ENCODE measurements at places on chromosomes 12 and 14.

DNA sequence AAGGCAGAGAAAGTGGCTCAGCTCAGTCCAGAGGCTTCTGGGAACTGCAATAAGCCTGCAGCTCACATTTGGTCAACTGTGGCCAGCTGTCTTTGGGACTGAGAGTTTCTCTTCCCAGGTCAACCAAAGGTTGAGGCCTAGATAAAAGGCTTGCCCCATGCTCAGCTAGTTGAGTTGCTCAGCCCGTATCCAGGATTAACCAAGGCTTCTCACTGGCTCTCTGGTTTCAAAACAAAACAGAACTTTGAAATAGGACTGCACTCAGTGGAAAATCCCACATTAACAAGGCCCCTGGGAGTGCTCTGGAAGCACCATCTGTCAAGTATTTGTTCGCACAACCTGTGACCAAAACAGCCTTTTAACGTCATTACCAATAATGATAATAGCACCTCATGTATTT lies 40.3 kb upstream of the NUAK1 start:
- DNase-seq: no peak

DNA sequence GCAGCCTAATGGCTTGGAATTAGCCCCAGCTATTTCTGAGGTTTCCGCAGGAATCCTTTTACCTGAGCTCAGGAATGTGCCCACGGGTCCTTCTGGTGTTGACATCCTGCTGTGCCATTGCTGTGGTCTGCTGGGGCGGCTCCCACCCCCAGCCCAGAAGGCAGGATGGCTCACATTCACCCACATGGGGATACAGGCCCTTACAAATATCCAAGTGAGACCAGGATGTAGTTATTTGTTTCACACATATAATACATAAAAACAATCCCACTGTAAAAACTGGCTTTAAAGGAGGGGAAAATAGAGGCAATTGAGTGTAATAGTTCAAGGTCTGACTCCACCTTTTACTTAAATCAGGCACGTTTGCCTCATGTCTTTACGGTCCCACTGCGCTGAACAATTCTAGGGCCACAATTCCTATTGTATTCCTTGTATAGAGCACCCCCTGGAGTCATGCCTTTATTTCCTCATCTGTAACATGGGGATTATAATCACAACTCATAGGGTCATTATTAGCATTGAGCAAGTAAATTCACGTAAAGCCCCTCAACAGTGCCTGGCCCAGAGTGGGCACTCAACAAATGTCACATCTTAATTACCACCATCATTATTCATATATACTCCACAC lies 57.2 kb upstream of the FICD start:
- no peak for DNase-seq

DNA sequence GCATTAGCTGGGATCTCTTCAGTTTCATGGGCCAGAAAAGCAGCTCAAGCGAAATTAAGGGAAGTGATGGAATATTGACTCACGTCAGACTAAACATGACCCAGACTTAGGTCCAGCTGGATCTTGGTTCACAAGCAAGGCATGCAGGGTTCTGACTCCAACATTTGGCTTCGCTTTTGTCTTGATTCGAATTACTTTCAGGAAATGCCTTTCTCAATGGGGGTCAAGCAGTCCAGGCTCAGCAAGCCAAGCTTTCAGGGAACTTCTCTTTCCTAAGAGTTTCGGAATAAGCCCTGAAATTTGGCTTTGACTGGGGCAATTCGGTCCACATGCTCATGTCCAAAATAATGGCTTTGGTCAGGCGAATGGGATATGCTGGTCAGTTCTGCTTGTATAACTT lies 678.7 kb upstream of the TMEM132C start:
- no peak for DNase-seq

- no peak for DNase-seq
Measured at GRCh38 chr14:99735189-99736135, 51.4 kb downstream of the CYP46A1 start.

- DNase-seq: no peak
Measured at GRCh38 chr12:106757623-106758348, 16.7 kb upstream of the RIC8B start.

GRCh38 chr12:59082952-59083351 lies 162.6 kb upstream of the LRIG3 start:
- DNase-seq: no peak

GRCh38 chr12:11744410-11744801 lies 94.9 kb downstream of the ETV6 start:
- no peak for DNase-seq

DNA sequence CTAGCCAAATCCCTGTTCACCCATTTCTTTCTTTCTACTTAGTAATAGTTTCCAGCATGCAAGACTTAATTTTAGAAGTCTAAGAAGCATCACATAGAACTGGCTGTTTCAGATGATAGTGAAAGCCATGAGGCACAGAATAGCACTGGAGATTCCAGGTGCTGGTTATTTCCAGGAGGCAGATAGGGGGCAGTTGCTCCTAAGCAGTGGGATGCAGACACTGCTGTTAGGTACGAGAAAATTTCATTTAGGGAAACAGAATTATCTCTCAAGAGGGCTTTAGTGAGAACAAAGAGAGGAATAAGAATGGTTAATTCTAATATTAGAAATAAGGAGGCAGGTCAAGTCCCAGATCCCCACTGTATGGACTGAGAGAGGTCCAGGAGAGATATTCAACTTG lies 3.6 kb upstream of the MDGA2 start:
- no peak for DNase-seq

DNA sequence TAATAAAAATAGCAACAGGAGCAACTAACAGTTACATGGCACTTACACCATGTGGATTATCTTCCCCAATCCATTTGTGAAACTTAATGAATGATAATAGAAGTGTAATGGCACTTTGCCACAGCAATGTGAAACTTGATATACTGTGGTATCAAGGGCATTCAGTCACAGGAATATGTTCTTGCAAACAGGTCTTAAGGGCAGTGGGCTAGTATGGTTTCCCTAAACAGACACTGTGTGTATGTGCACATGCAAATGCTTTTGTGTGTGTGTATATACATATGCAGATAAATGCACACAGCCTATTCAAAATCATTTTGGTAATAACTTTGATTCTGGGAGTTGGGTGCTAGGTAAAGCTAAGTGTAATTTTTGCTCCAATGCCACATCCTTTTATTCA lies 26.2 kb upstream of the ARHGAP5 start:
- no peak for DNase-seq

GRCh38 chr12:123707466-123707865 lies 4.7 kb upstream of the ATP6V0A2 start:
- DNase-seq: no peak

GRCh38 chr12:5577211-5577612 lies 145.3 kb downstream of the NTF3 start:
- no peak for DNase-seq

- DNase-seq: peak; percentile 12
Measured at GRCh38 chr12:68414988-68415387, 82.8 kb upstream of the MDM1 start.

DNA sequence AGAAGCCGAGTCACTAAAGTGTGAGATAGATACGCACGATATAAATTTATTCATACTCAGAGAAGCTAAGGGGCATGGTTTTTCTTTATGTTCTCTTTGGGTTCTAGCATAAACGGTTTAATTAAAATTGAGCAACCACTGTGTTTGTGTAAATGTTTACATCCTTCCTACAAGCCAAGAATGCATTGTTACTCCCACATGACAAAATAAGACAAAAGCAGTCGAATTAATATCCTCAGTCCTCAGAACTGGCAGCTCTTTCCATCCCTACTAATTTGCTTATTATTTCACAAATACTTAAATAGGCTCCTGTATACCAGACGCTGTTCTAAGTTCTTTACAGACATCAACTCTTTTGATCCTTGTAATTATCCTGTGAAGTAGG lies 32.0 kb downstream of the SSPN start:
- DNase-seq: no peak

DNA sequence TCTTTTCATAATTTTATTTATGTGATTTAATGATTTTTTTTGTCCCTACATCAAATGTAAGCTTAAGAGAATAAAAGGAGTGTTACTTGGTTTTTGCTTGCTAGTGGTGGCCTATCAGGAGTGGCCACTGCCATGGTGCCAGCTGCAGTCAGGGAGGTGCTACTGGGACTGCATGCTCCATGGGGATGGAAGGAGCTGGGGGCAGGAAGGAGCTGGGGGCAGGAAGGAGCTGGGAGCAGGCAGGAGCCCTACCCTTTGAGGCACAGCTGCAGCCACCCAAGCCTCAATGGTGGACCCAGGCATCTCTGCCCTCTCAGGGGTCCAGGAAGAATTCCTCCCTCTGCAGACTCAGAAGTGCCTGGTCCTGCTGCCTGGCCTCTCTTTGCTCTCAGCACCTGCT lies 796.0 kb downstream of the SLC16A7 start:
- DNase-seq: no peak

DNA sequence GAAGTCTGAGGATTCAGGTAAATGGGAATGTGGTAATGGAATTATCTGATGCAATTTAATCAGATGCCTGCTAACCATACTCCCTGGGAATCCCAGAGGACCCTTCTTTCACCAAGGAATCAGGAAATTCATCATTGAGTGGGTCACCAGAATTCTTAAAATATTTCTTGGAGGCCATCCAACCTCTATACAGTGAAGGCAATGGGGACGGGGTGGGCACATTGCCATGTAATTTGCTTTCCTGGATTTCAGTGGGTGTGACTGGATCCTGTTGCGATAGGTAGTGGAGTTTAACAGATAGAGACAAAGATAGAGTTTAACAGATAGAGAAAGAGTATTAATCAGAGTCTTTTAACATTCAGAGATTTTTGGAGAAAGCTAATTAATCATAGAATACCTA lies 394.4 kb downstream of the DAD1 start:
- DNase-seq: no peak

GRCh38 chr12:130787445-130788410 lies 51.3 kb downstream of the STX2 start:
- DNase-seq: no peak

DNA sequence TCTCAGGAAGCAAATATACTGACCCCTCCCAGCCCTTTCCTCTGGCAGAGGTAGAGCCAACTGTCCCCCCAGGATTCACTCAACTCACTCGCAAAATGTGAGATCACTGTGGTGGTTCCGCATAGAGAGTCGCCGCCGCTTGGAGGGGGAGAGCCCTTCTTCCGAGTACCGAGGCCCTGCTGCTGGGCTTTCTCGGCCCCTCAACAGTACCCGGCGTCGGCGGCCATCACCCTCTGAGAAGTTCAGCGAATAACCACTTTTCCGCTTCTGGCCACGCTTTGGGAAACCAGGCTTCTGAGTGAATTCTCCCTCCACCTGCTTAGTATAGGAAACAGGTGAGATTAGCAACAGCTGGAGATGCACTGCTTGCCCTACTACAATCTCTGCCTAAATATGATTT lies 31.1 kb downstream of the BAZ2A start:
- no peak for DNase-seq

DNA sequence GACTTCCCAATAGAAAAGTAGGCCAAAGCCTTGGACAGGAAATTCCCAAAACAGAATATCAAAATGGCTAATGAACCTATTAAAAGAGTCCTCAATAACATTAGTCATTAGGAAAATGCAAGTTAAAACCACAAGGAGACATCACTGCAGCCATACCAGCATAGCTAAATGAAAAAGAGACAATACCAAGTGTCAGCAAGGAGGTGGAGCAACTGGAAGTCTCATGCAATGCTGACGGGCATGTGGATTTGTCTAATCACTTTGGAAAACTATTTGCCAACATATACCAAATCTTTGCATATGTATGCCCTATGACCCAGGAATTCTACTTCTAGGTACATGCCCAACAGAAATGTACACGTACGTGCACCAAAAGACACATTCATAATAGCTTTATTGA lies 60.5 kb upstream of the PLEKHG3 start:
- no peak for DNase-seq

- DNase-seq: no peak
Measured at GRCh38 chr12:48160046-48160445, 2.7 kb upstream of the ASB8 start.

GRCh38 chr12:42564996-42565395 lies 24.6 kb downstream of the PRICKLE1 start:
- DNase-seq: no peak

All from GM13977 (cell line).